Right ventricle myocardium inferior (tissue), 1 donor: ENCODE measurements at places on chromosomes 4 and X. TPM values are rescaled to one million over a fixed set of nuclear protein-coding genes. Genes with fewer than 3 reads are reported as not detected.

DNA sequence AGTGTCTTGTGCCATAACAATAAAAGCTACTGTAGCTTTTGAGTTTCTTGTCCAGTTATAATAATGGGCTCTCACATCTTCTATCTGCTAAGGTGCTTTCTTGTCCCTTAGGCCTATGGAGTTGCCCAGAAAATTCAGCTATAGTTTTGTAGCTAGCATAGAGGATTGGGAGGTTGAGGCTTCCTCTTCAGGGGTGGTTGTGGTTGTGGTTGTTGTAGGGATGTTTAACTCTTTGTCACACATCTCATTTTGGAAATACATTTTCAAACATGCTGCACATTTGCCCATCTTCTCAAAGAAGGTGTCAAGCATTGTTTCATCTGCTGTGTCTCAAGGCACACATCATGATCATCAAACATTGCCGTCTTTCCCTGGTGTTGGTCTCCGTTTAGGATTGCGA lies 65.0 kb downstream of the ATXN3L start:
- no peak for DNase-seq

DNA sequence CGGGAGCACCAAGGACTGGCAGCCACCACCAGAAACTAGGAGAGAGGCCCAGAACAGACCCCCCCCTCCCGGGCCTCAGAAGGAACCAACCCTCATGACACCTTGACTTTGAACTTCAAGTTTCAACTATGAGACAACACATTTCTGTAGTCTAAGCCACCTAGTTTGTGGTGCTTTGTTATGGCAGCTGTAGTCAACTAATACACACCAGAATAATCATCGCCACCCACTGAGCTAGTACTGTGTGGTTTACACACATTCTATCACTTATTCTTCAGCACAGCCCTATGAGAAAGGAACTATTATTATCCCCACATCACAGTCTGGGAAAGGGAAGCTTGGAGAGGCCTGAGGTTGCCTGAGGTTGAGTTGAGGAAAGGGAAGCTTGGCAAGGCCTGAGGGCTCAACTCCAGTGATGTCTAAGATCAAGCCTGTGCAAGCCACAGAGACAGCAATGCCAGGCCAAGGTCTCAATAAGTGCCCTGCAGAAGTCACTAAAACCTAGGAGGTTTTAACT lies 126.6 kb downstream of the FHDC1 start:
- DNase-seq, result no peak

- no peak for DNase-seq
Measured at GRCh38 chr4:125704726-125705125, 390.0 kb downstream of the FAT4 start.

Gene NAP1L2
- 5.8 TPM for total RNA-seq

Gene GABRB1
- 1.0 TPM for total RNA-seq
